ENCODE measurements at places on chromosomes 7 and 10. TPM values are rescaled to one million over a fixed set of nuclear protein-coding genes. Genes with fewer than 3 reads are reported as not detected.

Gene COL13A1
- total RNA-seq: 0.11 TPM

DNA sequence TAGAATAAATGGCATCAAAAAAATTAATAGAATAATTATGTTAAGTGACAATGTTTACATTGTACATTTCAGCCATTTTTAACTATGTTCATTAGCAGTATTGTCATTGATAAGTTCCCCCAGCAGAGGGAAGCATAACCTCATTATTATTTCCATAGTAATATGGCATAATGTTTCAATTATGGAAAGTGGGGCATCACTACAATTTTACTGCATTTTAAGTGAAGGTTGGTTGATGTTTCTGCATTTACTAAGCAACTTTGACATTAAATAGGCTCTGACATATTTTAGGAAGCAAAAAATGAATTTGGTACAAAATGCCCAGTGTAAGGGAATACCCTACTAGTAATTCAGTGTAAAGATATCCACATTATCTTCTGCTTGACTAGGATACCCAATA lies 218.3 kb downstream of the SEMA3A start:
- peak; percentile 79 for DNase-seq

GRCh38 chr7:110442381-110442837 lies 648.5 kb upstream of the LRRN3 start:
- peak; percentile 82 for DNase-seq

- DNase-seq: no peak
Observed at GRCh38 chr7:149559711-149560110, 62.1 kb upstream of the ZNF746 start.

DNA sequence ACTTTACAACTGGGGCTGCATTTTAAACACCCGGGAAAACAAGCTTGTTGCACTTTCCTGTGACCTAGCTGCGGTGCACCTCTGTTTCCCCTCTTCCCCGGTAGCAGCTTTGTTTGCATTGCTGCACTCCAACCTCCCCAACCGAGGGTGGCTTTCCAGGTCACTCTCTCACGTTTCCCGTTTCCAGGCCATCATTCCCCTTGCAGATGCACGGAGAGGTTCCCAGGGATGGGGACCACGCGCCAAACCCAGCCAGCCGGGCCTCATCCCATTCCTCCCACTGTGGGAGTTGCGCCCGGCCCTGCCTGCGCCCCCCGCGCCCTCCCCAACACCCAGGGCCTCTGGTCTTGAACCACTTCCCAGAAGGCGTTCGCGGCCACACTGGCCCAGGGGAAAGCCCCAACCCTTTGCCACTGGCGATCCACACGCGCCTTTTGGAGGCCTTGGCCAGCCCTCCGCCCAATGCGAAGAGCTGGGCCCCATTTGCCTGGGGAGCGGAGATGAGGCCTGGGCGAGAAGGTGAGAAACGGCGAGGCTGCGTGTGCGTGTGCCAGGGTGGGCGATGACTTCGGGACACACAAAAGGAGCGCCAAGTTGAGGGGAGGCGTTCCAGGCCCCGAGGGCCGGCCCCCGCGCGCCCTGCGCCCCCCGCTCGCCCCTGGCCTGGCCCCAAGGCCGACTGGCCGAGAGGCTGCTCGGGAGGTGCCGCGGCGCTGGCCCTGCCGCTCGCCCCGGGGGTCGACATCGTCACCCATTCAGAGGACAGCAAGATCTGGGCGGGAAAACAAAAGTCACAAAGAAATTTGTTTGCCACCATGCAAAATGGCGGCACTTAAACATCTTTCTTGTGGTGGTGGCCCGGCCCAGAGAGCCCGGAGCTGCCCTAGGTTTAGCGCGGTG lies 15.9 kb downstream of the SKIDA1 start:
- DNase-seq: no peak

Gene NEUROD6
- not detected for total RNA-seq

GRCh38 chr7:137146552-137147337 lies 196.8 kb downstream of the PTN start:
- no peak for DNase-seq

- DNase-seq: no peak
Observed at GRCh38 chr10:3748484-3748883, 36.5 kb downstream of the KLF6 start.

- no peak for DNase-seq
Observed at GRCh38 chr7:50431722-50432305, 18.3 kb downstream of the FIGNL1 start.

GRCh38 chr7:101559586-101559985 lies 69.5 kb downstream of the MYL10 start:
- DNase-seq: no peak

GRCh38 chr10:79381804-79382221 lies 34.5 kb downstream of the PPIF start:
- DNase-seq: no peak

DNA sequence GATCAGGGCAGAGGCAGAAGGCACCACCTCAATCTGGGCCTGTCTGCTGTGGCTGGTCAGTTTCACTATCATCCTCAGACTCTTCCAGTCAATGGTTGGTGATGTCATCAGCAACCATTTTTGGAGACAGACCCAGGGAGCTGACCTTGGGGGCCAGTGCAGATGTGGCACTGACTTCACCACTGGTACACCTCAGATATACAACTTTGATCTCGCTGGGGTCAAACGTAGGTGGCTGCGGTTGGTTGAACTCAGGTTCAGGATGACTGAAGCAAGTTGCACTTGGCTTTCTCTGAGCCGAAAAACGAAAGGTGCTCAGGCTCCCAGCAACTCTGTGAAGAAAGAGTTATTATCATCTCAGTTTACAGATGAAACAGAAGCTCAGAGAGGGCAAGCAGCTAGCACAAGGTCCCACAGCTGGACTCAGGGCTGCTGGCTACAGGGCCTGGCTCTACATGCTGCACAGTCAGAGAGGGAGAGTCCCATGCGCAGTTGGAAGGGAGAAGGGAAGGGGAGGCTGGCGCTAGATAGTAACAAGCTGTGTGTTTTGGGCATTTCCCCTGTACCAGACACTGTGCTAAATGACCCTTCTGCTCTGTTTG lies 27.2 kb downstream of the ANKRD16 start:
- DNase-seq: no peak

GRCh38 chr7:3260401-3260715 lies 40.7 kb upstream of the SDK1 start:
- DNase-seq: peak; percentile 27

Gene AKR1D1
- total RNA-seq: 0.13 TPM

- no peak for DNase-seq
Observed at GRCh38 chr7:2614631-2615330, 17.0 kb upstream of the TTYH3 start.

- DNase-seq: no peak
Observed at GRCh38 chr7:101783381-101784181, 33.8 kb upstream of the CUX1 start.

GRCh38 chr7:111763221-111763801 lies 201.0 kb upstream of the IMMP2L start:
- peak; percentile 84 for DNase-seq

Gene COL17A1
- total RNA-seq: 0.45 TPM

- no peak for DNase-seq
Observed at GRCh38 chr10:13291821-13292773, 7.8 kb downstream of the PHYH start.

DNA sequence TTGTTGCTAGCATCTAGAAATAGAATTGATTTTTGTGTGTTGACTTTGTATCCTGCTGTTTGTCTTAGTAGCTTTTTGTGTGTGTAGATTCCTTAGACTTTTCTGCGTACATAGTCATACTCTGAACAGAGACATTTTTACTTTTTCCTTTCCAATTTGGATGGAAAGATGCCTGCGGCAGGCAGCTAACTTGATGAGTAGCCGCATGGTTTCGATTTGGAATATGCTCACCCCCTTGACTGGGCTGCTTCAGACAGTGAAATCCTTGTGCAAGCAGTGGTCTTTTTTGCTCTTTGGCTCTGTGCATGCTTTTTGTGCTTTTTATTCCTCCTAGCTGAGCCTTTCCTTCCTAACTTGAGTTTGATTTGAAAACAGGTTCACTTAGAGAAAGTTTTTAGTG lies 71.8 kb downstream of the HHEX start:
- DNase-seq: peak; percentile 38

- DNase-seq: no peak
Observed at GRCh38 chr7:31835471-31835870, 148.5 kb downstream of the PPP1R17 start.

Gene ADIRF
- not detected for total RNA-seq

Data from SK-MEL-5 (cell line).